ENCODE measurements at places on chromosomes 16 and 17.

DNA sequence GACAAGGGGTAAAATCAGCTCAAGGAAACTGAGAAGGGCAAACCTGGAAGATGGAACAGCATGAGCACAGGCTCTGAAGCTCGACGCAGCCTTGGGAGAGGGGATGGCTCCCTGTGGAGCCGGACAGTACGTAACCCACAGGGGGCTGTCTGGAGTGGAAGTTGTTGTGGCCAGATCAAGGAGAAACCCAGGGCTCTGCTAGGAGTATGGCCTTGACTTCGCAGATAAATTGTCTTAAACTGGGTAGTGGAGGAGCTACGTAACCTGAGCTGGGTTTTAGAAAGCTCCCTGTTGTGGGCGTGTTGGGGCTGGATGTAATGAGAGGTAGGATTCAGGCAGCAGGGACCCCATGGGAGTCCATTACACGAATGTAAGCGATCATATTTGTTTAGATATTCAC lies 25.5 kb upstream of the AXIN2 start:
- no peak for DNase-seq

DNA sequence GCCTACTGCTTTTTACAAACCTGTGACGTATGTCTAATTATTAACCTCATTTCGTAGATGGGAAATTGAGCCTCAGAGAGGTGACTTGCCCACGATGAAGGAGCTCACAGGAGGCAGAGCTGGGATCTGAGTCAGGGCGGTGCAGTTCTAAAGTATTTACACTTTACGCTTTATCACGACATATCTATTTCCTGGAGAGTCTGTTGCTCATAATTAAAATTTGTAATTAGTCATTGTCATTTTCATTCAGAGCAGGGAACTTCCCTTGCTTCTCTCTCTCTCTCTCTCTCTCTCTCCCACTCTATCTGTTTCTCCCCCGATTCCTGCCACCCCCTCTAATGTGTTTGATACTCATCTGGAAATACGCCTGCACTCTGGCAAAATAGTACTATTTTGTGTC lies 5.9 kb downstream of the SLC5A11 start:
- peak; percentile 19 for DNase-seq

GRCh38 chr17:69451416-69452394 lies 37.2 kb downstream of the MAP2K6 start:
- DNase-seq, result no peak

DNA sequence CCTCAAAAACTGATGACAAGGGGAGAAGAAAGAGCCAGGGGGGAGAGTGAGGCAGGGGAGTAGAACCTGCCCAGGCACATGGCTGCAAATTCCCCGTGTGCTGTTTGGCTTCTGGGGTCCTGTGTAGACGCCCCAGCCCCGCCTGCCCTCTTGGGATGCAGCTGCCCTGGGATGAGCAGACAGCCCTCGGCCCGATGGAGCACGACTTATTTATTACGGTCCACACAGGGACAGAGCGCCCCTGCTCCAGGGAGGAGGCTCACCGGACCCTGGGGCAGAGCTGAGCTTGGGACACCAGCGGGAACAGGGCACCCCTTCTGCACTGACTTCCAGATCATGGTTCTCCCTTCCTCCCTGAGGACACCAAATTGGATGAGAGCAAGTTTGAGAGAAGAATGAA lies 9.1 kb downstream of the LDHD start:
- no peak for DNase-seq

DNA sequence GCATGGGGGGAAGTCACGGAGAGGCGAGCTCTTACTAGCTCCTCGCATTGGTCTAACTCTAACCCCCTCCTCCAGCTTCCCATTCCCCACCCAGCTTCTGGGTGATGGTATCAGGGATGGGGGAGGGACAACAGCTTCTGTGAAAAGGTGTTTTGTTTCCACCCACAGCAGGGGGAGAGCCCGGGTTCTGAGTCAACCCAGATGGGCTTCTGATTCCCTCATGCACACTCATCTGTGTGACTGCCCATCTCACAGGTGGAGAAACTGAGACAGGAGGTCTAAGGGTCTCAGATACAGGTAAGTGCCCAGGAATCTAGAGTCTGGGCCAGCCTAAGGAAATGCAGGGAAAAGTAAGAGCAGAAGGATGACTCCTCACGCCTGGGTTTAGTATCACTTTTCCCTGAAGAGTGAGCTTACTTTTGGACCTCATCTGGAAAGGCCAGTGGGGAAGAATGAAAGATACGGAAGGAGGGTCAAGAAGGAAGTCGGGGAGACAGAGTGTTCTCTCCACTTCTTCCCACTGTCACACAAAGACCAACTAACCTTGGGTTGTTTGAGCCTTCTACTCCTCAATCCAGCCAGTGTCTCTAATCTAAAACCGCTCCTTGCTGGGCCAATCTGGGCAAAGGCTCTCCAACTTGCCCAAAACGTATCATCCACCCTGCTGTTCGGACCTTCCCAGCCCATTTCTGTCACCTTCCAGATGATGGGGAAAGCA lies 3.1 kb upstream of the TLCD2 start:
- DNase-seq, result no peak

GRCh38 chr16:69890892-69891282 lies 60.2 kb upstream of the CLEC18A start:
- DNase-seq, result no peak

- no peak for DNase-seq
These were observed 275.5 kb downstream of the MAP2K4 start for GRCh38 chr17:12296209-12296625.

GRCh38 chr17:68624381-68624780 lies 23.2 kb upstream of the FAM20A start:
- no peak for DNase-seq

DNA sequence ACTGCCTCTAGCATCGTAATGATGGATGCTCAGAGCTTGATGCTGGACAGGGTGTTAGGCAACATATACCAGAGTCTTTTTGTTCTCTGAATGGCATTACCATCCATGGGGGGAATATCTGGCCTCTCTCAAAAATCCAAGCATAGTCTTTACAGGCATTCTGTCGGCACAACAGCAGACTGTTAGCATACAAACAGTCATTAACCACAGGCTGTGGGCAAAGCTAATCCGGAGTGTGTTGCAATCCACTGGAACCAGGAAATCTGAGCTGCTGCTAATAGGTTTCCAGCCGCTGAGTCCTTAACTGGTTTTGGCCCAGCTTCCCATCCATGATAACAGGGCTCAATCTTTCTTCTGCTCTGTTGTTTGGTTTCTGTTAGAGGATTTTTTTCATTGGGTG lies 371.9 kb downstream of the HS3ST3B1 start:
- peak; percentile 75 for DNase-seq

DNA sequence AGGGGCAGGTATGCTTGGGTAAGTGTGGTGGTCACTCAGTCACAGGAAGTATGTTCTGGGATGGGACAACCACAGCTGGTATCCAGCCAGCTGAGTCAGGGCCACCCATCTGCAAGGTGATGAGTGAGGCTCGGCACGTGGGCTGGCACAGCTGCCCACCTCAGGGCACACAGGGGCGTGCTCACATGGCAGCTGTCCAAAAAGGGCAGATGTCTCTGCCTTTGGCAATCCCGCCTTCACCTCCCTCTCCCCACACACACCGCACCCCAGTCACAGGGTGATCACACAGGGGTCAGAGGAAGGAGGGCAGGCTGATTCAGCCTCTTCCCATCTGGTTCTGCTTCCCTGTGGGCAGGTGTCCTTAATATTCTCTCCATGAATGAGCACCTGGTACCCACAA lies 85.9 kb upstream of the TOB1 start:
- DNase-seq, result no peak

- DNase-seq, result no peak
These were observed 37.7 kb downstream of the C16orf78 start for GRCh38 chr16:49411121-49411970.

- no peak for DNase-seq
These were observed 147.8 kb upstream of the RPL38 start for GRCh38 chr17:74055508-74056160.

DNA sequence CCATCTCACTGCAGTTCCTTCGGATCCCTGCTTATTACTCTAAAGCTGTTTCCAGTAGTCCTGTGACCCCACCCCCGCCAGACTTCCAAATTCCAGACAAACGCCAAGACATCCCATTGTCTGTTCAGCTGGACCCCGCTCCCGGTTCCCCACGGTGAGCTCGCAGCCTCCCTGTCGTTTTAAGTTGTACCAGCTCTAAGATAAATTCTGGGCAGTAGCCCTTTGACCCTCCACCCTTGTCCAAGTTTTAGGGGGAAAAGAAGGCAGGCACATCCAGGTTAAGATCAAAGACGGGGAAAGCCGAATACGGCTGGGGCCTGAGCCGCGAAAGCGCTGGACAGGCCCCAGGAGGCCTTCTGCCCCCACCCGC lies 589 bp downstream of the ARL6IP1 start:
- DNase-seq, result peak; percentile 42

- no peak for DNase-seq
These were observed 31.0 kb downstream of the NGFR start for GRCh38 chr17:49525831-49526741.

GRCh38 chr17:50426814-50427787 lies 1.1 kb downstream of the ACSF2 start:
- peak; percentile 33 for DNase-seq

GRCh38 chr16:2715519-2715918 lies 4.5 kb downstream of the PRSS27 start:
- DNase-seq, result peak; percentile 57

- no peak for DNase-seq
These were observed 24.7 kb downstream of the RNF213 start for GRCh38 chr17:80285237-80285920.

GRCh38 chr17:45841883-45842525 lies 2.7 kb upstream of the SPPL2C start:
- DNase-seq, result no peak

DNA sequence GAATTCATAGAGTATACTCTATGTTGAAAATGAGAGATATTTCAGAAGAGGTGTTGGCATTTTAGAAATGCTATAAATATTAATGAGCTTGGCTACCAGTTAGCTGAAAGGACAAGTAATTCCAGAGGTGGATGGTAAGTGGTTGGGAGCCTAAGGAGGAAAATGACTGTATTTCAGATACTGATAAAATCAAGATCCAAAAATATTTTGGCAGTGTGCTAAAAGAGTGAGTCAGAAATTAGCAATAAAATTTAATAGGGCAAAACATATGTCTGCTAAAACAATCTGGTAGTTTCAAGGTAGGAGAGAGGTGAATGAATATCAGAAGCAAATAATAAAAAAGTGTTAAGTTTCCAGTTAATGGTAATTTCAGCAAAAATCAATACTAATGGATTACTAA lies 1287.9 kb downstream of the CDH8 start:
- no peak for DNase-seq

Measured in fibroblast of villous mesenchyme (primary cell).